ENCODE measurements at places on chromosomes 6 and 20.

DNA sequence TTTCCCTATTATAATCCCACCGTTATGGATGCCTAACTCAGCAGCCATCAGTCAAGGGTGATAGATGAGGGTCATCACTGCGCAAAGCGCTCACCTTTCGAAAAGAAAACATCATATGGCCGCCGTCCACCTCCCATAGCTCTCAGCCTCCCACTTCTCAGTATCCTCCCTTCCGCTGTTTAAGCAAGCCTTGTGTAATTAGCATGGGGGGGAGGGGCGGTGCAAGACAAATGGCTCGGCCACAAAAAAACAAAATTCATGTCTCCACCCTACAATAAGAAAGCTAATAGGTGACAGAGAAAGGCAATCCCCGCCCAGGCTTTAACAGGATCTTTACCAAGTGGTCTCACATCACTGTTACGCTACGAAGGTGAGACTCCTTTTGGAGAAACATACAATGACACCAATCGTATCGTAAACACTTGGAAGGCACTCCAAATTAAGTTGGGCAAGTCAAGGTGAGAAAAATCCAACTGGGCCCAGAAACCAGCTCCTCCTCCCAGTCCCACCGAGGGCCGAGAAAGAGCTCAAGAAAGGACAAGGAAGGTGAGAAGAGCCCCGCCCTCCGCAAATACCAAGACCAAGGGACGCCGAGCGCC is 645 bp downstream of the DDX39B start:
- DNase-seq, result no peak

GRCh38 chr6:53584726-53585125 is 39.8 kb upstream of the GCLC start:
- DNase-seq, result no peak

DNA sequence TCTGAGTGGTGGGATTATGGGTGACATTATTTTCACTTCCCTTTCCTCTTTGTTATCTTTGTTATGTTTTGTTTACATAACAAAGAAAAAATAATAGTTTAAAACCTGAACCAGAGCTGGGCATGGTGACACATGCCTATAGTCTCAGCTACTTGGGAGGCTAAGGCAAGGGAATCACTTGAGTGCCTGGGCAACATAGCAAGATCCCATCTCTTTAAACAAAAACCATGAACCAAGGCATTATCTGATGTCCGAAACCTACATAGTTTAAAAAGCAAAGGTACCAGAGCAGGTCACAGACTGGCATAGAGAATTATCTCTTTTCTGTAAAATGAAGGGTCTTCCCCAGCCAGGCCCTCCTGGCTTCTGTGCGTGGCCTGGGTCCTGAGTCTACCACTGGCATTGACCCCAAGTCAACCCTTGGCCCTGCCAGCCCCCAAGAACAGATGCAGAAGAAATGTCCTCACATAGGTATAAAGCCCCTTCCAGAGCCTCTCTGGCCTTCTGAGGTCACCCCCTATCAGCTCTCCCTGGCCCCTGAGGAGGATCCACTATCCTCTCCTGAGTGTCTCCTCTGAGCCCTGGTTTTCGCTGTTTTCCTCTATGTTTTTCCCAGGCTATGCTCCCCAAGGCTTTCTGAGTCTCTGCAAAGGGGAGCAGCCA is 81.3 kb downstream of the TRERF1 start:
- no peak for DNase-seq

GRCh38 chr6:62740171-62740570 is 454.1 kb upstream of the KHDRBS2 start:
- no peak for DNase-seq

DNA sequence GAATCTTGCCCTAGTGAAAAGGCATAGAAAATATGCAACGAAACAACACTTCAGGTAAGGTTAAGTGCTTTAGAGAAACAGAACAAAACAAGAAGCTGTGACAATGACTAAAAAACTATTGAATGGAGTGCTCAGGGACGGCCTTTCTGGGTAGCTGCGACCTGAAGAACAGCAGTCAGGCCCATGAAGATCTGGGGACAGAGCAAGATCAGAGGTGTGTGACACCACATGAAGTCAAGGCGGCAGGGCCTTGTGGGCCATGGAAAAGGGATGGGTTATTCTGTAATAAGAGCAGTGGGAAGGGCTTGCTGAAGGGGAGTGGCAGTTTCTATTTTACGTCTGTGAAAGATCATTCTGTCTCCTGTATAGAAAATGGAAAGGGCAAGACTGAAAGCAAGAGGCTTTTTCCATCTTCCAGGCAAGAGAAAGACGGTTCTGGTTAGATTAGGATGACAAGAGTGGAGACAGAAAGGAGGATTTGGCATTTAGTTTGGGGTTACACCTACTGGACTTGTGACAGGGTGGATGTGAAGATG is 5.1 kb downstream of the UBE2V1 start:
- DNase-seq, result no peak

- no peak for DNase-seq
These were observed 88.1 kb downstream of the DACT2 start for GRCh38 chr6:168231393-168231957.

GRCh38 chr20:52864916-52865605 is 107.1 kb upstream of the TSHZ2 start:
- no peak for DNase-seq

DNA sequence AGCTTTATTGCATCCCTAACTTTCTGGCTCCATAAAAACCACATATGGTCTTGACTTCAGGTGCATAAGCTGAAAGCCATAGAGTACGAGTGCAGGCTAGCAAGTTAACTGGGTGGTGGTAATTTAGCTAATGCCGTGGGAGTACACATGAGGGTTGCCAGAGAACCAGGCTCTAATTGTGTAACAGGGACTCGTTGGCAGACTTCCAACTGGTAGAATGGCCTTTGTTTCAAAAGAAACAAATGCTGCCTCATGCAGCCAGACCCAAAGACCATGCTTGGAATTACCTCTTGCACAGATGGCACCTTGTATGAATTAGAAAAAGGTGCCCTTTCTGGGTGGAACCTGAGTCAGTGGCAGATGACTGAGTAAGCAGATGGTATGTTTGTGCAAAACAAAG is 73.2 kb downstream of the LY86 start:
- DNase-seq, result no peak

GRCh38 chr6:167129159-167129558 is 6.3 kb downstream of the CCR6 start:
- DNase-seq, result no peak

DNA sequence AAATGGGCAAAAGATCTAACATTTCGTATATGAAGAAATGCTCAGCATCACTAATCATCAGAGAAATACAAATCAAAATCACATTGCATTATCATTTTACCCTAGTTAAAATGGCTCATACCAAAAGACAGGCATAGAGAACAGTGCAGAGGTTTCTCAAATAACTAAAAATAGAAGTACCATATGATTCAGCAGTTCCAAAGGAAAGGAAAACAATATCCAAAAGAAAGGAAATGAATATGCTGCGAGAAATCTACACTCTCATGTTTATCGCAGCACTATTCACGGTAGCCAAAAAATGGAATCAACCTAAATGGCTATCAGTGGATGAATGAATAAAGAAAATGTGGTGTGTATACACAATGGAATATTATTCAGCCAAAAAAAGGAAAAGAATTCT is 63.5 kb downstream of the VTA1 start:
- no peak for DNase-seq

- no peak for DNase-seq
These were observed 33.2 kb upstream of the PLEKHG1 start for GRCh38 chr6:150566486-150566885.

GRCh38 chr20:53608456-53609452 is 15.1 kb upstream of the ZNF217 start:
- DNase-seq, result no peak

- DNase-seq, result no peak
These were observed 157.9 kb downstream of the CD83 start for GRCh38 chr6:14275493-14275851.

GRCh38 chr6:15948930-15949900 is 179.7 kb upstream of the MYLIP start:
- DNase-seq, result no peak

GRCh38 chr6:7692453-7692784 is 33.5 kb upstream of the BMP6 start:
- DNase-seq, result no peak

DNA sequence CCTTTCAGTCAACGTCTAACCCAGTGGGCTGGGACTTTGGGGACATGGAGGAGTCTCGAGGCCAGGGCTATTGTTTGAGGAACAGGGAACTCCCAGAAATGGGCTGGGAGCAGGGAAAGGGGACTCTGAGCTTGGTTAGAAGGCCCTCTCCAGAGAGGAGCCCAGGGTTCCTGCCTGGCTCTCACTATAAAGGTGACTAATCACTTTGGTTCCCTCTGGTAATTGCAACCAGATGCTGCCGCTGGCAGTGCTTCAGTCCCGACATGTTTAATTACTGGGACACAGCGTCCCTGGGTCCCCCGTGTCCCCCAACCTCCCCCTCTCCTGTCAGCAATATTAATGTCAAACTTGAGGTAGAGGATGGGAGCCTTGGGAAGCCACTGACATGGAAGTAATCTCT is 5.0 kb upstream of the GDF5 start:
- DNase-seq, result no peak

DNA sequence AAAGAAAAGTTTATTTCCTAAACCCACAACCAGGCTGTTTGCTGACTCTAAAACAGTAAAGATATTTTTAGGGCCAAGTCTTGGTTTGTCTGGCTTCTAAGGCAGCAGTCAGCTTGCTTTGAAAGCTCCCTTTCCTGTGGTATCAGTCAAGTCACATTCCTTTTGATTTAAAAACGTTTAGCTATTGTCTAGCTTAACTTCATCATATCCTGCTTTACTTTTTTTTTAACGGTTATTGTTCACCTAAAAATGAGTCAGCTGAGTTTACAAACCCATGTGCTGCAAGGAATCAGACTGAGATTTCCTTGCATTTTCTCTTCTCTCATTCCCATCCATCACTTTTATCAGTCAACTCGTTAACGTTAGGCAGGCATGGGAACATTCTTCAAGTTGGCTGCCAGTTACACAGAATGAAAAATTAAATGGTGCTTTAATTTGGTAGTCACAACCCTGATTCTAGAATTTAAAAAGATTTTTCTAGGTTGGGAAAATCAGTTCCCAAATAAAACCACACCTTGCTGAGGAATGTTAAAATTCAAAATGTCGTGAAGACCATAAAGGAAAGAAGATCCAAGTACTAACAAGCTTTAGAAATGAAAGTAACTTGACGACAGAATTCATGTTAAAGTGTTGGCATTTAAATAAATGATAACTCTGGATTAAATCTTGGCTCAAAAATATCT is 45.9 kb downstream of the ELOVL5 start:
- DNase-seq, result no peak

DNA sequence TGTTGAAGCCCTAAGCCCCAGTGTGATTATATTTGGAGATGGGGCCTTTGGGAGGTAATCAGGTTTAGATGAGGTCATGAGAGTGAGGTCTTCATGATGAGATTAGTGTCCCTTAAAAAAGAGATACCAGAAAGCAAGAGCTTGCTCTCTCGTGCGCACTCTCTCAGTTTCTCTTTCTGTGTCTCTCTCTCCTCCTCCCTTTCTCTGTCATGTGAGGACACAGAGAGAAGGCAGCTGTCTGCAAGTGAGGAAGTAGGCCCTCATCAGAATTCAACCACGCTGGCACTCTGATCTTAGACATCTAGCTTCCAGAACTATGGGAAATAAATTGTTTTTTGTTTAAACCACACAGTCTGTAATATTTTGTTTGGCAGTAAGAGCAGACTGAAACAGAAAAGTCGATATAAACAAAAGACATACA is 180.5 kb downstream of the IBTK start:
- no peak for DNase-seq

DNA sequence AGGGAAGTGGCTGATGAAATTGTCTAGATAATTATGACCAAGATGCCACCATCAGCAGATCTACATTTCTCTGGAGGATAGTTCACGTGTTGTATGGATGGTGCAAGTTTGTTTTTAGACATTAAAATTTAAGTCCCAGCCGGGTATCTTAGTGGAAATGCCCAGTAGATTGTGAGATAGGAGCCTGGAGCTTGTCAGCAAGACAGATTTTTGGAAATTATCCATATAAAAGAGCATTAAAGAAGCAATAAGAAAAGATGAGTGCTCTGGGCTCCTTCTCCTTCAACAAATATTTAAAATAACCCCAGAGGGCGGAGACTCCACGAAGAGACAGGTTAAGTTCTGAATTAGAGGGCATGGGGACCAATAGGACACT is 47.6 kb upstream of the SMLR1 start:
- DNase-seq, result no peak

- DNase-seq, result no peak
These were observed 1.9 kb upstream of the NECAB3 start for GRCh38 chr20:33676121-33676520.

DNA sequence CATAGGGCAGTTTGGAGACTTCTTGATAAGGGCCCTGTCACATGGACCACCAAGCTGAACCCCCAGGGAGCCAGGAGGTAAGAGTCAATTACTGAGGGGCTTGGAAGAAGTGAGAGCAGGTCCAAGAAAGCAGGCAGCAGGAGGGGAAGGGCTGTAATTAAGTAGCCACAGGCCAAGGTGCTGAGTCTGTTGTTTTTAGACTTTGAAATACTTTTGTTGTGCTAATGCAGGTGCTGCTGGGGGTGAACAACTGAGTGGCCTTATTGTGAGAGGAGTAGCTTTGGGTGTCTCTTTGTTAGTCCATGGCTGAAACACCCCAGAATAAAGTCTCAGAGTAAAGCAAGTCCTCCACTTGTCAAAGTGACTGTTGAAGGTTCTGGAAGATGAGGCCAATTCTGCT is 267.0 kb upstream of the SUPT3H start:
- DNase-seq, result no peak
